ENCODE measurements at places on chromosomes 2 and 18. TPM values are rescaled to one million over a fixed set of nuclear protein-coding genes. Genes with fewer than 3 reads are reported as not detected.

DNA sequence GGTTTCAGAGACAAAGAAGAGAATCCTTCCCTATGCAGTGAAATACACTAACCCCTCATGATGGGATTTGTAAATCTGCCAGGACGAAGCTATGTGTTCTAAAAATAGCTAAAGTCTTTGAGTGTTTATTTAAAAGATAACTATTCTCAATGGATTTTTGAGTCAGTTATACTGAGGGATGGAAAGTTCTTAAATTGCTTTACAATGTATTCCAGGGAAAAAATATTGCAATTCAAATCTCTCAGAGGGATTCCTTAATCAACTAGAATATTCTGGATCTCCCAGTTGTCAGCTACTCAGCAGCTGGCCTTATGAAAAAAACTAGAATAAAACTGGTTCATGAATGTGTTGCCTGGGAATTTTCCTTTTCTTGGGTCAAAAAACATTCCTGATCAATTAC is 312.4 kb downstream of the PLCL1 start:
- DNase-seq = no peak

DNA sequence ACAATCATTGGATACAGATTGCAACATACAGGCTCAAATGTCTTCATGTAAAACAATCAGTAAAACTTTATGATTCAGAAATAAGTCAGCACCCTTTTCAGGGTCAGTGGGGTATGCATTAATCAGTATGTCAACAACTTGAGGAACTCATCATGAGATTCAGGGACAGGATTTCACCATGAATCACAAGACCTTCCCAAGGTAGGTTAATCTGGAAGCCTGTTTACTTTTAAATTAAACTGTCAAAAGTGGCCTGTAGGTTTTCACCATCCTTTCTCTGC is 104.8 kb downstream of the SP100 start:
- no peak for DNase-seq

GRCh38 chr2:62738981-62739936 is 33.7 kb downstream of the EHBP1 start:
- DNase-seq = no peak

DNA sequence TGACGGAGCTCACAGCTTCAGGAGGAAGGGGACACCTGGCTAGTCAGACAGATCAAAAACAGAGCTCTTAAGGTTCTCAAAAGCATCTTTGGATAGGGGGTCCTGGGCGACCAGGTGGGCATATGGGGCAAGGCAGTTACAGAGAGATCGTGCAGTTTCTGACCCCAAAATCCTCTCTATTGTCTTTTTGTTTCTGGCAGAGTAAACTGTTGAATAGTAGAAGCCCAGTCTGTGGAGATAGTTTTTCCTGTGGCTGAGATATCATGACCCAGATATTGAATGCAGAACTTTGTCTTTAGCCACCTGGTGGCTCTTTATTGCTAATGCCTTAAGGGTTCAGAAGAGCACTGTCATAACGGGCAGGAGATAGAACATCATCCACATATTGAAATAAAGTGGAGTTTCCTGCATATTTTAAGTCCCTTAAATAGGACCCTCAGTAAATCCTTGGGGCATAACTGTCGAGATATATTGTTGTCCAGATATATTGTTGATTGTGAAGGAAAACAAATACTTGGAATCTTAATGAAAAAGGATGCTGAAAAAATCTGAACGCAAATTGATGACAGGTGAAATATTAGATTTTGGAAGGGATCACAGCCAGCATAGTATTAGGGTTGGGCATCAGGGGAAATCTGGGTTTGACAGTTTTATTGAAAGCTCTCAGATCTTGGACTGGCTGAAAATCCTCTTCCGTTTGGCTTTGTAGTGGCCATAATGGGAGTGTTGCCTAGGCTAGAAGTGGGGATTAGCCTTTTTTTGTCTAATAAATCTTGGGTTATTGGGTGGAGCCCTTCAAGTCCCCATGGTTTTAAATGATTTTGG is 14.1 kb upstream of the ZDBF2 start:
- no peak for DNase-seq

DNA sequence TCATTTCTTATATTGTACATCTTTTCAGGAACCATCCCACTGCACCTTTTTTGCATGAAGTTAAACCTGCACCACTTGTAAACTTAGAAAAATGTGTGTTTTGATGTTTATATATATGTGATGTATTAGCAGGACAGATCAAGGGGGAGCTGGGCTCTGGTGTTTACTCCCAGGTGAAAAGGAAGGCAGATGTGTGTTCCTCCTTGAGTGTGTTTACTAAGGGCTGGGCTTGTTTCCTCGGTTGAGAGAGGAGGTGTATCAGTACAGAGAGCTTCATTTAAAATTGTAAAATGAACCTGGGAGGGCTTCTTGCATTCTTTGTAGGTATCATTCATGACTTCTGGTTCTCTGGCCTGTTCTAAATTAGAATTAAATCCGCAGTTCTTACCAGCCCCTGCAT is 14.8 kb downstream of the LPIN1 start:
- DNase-seq = no peak

DNA sequence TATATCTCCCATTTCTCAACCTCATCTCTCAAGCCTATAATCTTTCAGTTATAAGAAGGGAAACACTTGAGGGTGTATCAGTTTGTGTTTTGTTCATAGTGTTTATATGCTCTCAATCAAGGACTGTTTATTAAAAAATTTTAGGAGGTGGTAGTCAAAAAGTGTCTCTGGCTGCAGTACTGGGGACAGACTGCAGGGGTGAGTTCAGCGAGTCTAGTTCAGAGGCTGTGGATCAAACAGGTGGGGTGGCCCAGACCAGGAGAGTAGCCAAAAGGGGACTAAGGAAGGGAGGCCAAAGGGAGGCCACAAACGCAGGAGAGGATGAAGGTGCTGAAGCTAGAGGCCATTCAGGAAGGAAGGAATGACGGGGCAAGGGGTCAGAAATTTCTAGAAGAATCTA is 136.3 kb downstream of the MSH2 start:
- DNase-seq = no peak

- DNase-seq = no peak
Measured at GRCh38 chr2:52594026-52594425, 1173.6 kb upstream of the CHAC2 start.

DNA sequence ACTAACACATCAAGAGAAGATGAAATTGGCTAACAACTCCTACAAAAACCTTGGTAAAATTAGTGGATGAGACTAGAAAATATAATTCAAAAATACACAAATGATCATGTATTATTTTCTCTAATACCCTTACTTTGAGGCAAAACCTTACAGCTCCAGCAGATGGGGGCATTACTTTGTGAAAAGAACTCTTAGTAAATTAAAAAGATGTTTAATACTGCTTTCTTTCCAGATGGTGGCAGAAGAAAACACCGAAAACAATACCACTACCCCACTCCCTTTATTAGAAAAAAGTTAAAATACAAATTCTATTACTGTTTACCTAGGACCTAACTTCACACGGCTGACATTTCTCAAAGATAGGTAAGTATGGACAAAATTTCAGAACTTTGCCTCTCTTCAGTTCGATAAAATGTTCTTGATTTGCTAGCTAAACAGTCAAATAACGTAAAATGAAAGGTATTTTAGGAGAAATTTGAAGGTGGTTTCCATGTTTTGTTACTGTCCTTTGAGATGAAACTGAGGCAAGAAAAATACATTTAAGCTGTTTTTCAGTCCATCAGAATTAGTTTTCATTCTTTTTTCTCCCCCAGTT is 30.6 kb downstream of the ORC4 start:
- DNase-seq = no peak

DNA sequence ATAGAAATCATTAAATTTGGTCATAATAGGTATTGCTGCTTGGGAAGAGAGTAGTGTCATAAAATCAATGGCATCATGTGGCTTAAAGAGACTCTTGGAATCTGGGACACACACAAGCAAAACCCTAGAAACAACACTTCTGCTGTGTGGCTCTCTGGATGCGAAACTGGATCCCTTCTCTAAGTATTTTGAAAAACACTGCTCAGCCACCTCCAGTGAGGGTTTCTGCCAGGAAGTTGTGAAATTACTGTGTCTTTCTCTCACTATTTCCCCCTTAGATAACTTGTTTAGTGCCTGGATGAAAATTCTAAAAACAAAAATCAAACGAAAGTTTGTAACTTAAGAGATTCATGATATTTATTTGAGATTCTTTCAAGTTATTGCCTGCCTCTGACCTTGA is 163.8 kb downstream of the RHBDD1 start:
- no peak for DNase-seq

DNA sequence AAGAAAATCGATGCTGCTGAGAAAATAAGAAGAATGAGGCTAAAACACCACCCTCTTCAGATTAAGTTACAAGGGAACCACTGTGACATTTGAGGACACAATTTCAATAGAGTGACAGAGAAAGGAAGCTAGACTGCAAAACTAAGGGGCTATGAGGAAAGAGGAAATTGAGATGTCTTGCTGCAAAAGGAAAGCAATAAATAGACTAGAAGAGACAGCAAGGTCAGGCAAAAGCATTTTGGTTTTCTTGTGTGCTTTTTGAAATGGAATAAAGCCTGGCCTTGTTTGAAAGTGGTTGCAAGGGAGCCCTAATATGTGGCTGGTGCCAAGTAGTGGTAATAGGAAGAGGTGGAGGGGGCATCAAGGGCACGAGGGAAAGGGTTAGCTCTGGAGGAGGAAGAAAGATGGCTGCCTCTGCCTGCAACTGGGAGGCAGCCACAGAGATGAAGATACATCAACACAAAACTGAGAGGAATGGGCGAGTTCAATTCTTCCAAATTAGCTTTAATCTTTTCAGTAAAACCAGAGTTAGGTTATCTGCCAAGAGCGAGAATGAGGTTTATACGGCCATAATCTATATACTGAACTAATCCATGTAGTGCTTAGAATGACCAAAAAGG is 1.2 kb upstream of the MRO start:
- no peak for DNase-seq

CCNT2 gene
- total RNA-seq = 101 TPM

DNA sequence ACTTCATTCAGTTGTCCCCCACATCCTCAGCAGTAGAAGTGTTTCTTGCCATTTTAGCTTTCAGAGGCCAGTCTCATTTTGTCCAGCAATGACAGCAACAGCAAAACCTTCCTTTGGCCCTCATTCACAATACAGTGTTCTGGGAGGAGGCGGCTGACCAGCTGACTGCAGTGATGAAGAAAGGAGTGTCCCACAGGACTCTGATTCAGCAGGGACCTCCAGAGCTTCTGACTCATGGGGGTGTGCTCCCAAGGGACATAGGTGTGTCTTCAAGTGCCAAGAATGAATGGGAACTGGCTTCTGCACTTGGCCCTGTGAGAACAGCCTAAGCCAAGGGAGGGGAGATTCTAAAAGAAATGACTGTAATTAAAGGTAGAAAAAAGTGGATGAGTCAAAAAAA is 147.0 kb upstream of the PELI1 start:
- DNase-seq = no peak
